ENCODE measurements at places on chromosomes 5 and 9.
A peak's percentile ranks its signal among the peaks of the same experiment; 100 is the strongest.

DNA sequence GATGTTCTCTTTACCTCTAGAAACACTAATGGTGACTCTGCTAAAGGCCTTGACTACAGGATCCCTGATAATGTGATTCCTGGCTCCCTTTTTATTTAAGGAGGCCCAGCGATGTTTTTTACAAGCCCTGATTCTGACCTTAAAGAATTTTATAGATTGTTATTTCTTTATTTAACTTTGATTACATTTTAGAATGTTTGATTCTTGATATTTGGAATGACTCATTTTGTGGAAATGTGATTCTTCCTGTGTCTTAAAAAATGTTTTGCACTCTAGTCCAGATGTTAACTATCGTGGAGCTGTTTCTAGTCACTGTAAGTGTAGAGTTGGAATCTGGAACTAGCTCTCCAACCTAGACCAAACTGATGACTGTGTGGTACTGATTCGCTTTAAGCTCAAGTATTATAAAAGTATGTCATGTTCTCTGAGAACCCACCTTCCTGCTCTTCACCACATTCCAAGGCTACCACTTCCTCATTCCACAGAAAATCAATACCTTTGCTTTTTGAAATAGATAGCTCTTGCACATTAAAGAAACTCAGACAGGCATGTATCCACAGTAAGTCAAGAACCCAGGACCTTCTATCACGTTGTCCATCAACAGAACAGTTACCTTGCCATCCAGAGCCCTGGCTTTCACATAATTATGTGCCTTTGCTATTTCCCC is 65.2 kb downstream of the JMY start:
- no peak for DNase-seq

DNA sequence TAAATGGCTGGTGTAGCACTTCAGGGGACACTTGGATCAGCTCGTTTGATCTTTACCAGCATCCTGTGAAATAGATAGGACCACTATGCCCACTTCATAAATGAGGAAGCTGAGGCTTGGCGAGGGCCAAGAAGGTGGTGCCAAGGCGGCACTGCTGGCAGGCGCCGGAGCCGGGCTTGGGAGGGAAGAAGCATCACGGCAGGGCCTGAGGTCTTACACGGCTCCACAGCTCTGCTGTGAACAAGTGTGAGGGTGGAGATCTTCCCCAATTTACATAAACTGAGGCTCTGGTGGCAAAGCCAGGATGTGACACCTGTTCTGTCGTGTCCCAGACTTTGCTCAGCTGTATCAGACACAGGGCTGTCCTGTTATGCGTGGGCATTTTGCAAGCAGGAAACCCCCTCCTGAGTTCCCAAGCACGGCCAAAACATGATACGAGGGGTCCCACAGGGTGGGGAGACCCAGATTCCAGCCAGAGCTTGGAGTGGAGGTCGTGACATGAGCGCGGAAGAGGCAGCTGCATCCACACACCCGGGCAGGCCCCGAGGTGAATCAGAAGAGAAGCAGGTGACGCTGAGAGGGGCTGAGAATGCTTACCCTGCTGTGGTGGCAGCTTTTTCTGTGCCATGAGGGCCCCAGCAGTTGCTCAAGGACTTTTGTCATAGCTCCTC is 117.5 kb upstream of the BOD1 start:
- DNase-seq, result peak; percentile 79

GRCh38 chr9:4738866-4739586 is 2.0 kb downstream of the AK3 start:
- DNase-seq, result no peak

- no peak for DNase-seq
Observed at GRCh38 chr9:125564631-125565030, 142.4 kb downstream of the MAPKAP1 start.

- DNase-seq, result no peak
Observed at GRCh38 chr9:135567311-135567710, 5.8 kb downstream of the PAEP start.

- DNase-seq, result peak; percentile 86
Observed at GRCh38 chr5:1801222-1801966, at the start of gene NDUFS6. Gene NDUFS6 (plus strand): TSS chr5:1801407. CDS start chr5:1801418, 11 bp downstream.

DNA sequence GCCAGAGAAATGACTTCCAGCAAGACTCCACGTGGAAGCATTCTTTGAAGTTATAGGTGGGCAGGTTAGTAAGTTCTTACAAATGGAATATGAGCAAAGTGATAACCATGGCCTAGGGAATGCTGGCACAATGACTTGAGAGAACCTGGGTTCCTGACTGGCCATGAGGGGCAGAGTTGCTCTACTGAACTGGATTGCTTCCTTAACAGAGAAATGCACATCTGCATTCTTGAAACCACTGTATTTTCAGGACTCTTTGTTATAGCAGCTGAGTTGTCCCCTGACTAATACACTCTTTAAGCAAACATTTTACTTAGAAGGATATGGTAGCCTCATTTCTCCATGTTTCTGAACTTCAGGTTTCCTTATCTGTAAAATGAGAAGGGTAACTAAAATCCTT is 108.3 kb upstream of the GNA14 start:
- no peak for DNase-seq

Measured in B cell (primary cell).